ENCODE measurements at places on chromosomes 2 and 18. TPM values are rescaled to one million over a fixed set of nuclear protein-coding genes. Genes with fewer than 3 reads are reported as not detected.

The DSEL gene
- 105 TPM for total RNA-seq

GRCh38 chr2:75736276-75736675, 25.6 kb upstream of the GCFC2 start:
- H3K27me3 ChIP-seq, result peaks cover 44% of the 10 kb centered on the region
- no peaks in the 10 kb centered on the region for H3K36me3 ChIP-seq
- H3K4me3 ChIP-seq, result no peak overlapping the region
- no peaks in the 10 kb centered on the region for H3K4me1 ChIP-seq

GRCh38 chr2:183950673-183951072, 647.7 kb upstream of the ZNF804A start:
- no peaks in the 10 kb centered on the region for H3K36me3 ChIP-seq
- H3K4me1 ChIP-seq, result no peaks in the 10 kb centered on the region
- H3K27me3 ChIP-seq, result no peaks in the 10 kb centered on the region
- no peak for DNase-seq
- H3K27ac ChIP-seq, result no peak overlapping the region
- H3K4me3 ChIP-seq, result no peak overlapping the region

DNA sequence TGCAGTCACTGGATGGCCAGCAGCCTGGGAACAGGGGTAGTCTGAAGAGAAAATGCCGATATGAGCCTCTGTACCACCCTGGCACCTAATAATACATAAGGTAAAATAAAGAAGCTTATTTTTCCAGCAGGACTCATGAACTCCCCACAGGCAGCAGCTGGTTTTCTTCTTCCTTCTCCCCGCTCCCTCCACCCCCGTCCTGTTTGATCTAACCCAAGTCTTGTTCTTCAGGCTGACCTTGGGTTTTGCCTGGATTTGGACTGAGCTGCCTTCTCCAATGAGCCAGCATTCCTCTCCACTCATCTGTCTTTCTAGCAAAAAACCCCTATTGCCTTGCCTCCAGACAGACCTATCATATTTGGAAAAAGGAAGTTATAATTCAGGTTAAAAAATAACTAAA, 111.8 kb downstream of the CELF4 start:
- no peaks in the 10 kb centered on the region for H3K36me3 ChIP-seq
- no peaks in the 10 kb centered on the region for H3K4me1 ChIP-seq
- no peak for DNase-seq
- H3K4me3 ChIP-seq, result no peak overlapping the region

DNA sequence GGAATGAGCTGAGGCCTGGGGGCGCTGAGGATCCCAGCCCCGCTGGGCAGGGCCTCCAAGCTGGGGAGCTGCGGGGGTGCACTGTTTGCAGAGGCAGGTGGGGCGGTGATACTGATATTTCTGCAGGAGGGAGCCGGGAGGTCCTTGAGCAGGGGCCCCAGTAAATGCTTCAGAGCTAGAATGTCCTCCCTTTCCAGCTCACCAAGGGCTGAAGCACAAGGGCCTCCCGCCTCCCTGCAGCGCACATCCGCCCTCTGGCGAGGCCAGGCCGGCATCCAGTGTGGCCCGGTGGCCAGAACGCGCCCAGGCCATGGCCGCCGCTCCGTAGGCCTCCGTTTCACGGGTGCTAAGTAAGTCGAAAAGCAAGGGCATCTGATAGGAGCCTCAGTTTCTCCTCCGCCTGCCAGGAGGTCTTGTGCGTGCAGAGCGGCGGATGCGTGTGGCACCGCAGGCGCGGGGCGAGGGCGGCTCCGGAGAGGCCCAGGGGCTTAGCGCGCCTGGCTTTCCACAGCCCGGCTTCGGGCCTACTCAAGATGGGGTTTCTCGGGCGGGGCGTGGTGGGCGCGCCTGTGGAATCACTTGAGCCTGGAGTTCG, 29.5 kb upstream of the CHMP1B start:
- H3K4me1 ChIP-seq, result no peaks in the 10 kb centered on the region
- no peak overlapping the region for H3K4me3 ChIP-seq
- no peak for DNase-seq

GRCh38 chr2:37654932-37655841, 16.3 kb downstream of the CDC42EP3 start:
- peaks cover 19% of the 10 kb centered on the region for H3K36me3 ChIP-seq
- peak overlapping the region; percentile 79 for H3K27ac ChIP-seq
- peaks cover 81% of the 10 kb centered on the region for H3K4me1 ChIP-seq
- DNase-seq, result no peak

GRCh38 chr2:175323162-175323561, 141.7 kb upstream of the ATP5MC3 start:
- H3K36me3 ChIP-seq, result no peaks in the 10 kb centered on the region
- no peak overlapping the region for H3K27ac ChIP-seq
- H3K4me1 ChIP-seq, result no peaks in the 10 kb centered on the region
- no peak for DNase-seq
- H3K27me3 ChIP-seq, result peaks cover 7% of the 10 kb centered on the region

GRCh38 chr2:195486987-195487644, 169.9 kb upstream of the SLC39A10 start:
- no peak for DNase-seq
- H3K27me3 ChIP-seq, result peaks cover 2% of the 10 kb centered on the region
- peaks cover 16% of the 10 kb centered on the region for H3K4me1 ChIP-seq
- H3K36me3 ChIP-seq, result no peaks in the 10 kb centered on the region
